ENCODE measurements at places on chromosomes 16 and 17.

GRCh38 chr16:66901626-66902025, 17.1 kb downstream of the CDH16 start:
- DNase-seq: no peak

GRCh38 chr16:75566040-75566757, at the start of gene GABARAPL2:
TSS of gene GABARAPL2 (plus strand) at chr16:75566379. CDS start at chr16:75566487, 108 bp downstream.
- peak; percentile 74 for DNase-seq

DNA sequence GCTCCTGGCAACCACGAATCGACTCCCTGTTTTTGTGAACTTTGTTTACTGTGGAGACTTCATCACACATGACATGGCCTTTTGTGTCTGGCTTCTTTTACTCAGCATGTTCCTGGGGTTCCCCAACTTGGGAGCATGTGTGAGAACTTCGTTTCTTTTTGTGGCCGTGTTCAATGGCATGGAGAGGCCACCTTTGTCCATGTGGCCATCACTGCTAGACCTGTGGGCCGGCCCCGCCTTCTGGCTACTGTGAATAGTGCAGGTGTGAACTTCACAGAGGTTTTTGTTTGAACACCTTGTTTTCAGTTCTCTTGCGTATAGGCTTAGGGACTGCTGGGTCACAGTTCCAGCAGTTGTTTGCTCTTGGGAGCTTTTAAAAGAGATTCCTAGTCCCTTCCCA, 5.7 kb upstream of the SLC38A8 start:
- DNase-seq: no peak

DNA sequence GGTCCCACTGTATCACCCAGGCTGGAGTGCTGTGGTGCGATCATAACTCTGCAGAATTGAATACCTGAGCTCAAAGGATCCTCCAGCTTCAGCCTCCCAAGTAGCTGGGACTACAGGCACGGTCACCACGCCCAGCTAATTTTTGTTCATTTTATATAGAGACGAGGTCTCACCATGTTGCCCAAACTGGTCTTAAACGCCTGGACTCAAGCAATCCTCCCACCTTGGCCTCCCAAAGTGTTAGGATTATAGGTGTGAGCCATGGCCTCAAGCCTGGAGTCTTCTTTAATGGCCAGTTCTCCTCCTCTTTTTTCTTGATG, 484 bp downstream of the CD300LB start:
- DNase-seq: no peak

DNA sequence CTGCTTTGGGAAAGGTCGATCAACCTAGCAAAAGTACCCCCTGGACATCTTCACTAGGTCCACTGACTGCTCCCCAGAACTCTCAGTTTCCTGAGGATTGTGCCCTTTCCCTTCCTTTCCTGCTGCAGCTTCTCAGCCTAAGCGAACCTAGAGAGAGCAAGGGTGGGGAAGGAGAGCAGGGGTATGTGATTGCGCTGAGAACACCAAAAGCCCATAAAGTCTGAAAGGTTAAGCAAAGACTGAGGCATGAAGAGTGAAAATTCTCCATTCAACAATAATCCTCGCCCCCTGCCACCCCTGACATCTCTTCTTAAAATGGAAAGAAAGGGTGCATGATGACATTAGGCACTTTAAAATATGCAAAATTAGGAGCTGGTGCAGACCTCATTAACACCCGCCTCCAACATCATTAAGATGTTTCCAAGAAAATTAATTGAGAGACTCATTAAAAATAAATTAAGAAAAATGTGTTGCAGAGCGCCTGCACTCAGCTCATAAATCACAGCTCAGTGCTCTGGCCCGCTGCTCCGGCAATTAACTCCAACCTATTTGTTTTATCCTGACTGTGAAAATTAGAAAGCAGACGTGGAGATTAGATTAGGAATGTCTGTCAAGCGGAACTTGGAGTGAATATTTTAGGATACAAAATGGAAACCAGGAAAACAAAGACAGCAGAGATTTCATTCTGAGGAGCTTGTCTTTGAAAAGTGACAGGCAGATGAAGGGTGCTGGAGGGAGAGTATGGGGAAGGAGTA, 49.1 kb upstream of the PMFBP1 start:
- no peak for DNase-seq

GRCh38 chr17:44927696-44928095, 12.4 kb upstream of the GFAP start:
- DNase-seq: no peak

- DNase-seq: peak; percentile 72
Observed at GRCh38 chr17:71649941-71650350, 470.9 kb upstream of the SOX9 start.

GRCh38 chr16:86392436-86393152, 117.7 kb upstream of the FOXF1 start:
- peak; percentile 70 for DNase-seq

DNA sequence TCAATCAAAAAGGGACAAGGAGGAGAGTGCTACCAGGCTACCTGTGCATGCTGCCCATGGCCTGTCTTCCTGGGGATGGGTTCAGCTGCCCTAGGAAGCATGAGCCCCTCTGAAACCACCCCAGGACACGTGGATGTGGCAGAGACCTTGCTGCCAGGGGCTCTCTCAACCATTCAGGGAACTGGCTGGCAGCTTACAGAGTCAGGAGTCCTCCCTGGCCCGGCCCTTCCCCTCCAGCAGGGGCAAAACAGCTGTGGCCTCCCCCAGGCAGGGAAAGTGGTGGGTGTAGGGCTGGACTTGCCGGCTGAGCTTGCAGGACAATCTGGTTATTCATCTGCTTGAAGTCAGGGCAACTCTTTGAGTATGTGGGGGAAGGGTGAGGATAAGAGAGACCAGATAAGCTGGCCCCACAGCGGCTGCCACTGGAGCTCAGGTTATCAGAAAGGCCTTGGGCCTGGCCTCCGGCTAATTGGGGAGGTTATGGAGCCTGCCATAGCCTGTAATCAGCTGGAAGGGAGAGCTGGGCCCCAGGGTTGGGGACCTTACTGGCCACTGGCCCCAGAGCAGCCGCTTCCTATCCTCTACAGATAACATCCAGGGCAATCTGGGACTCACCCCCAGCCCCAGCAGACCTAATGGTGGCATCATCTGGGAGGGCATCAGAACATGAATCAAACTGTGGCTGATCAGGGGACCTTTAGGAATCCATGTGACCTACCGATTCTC, 5.6 kb upstream of the TBX2 start:
- no peak for DNase-seq

GRCh38 chr17:42408061-42408460, 15.0 kb downstream of the CAVIN1 start:
- DNase-seq: no peak

DNA sequence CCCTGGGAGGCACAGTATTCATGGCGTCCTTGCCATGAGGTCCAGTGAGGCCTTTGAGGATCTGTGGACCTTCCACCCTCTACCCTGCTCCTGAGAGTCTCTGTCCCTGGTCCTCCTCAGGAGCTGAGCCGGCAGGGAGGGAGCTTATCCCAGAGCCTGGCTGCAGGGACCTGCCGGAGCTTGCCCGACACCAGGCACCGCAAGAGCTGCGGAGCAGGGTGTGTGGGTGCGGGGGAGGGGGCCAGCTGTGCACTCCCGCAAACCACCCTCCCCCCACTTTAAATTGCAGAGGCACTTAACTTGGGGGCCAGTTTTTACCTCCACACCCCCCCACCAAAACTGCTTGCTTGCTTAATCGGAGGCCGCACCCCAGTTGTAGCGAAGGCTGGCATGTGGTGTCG, 609 bp upstream of the ZNF750 start:
- DNase-seq: no peak

GRCh38 chr17:61205931-61206330, 193.7 kb upstream of the TBX2 start:
- peak; percentile 39 for DNase-seq

GRCh38 chr16:3088450-3088849, 10.6 kb downstream of the ZSCAN10 start:
- DNase-seq: no peak
